ENCODE measurements at places on chromosomes 2 and 18.

DNA sequence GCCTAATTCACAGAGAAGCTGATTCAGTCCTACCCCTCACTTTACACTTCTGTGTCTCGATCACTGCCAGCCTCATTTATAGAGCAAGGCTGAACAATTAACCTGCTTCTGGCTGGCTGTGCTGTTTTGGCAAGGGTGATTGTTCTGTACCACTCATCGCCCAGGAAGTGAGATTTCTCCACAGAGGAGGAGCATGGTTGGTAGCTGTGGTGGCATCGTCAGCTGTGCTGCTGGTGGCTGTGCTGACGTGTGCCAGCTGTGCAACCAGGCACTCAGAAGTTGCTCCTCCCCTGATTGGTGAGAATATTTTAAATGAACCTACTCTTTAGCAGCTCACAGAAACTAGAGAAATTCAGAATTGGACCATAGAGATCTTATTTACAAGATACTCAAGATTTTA is 158.3 kb downstream of the EML6 start:
- no peaks in the 10 kb centered on the region for H3K36me3 ChIP-seq
- H3K27ac ChIP-seq, result no peak overlapping the region
- no peaks in the 10 kb centered on the region for H3K4me1 ChIP-seq
- no peak for DNase-seq

DNA sequence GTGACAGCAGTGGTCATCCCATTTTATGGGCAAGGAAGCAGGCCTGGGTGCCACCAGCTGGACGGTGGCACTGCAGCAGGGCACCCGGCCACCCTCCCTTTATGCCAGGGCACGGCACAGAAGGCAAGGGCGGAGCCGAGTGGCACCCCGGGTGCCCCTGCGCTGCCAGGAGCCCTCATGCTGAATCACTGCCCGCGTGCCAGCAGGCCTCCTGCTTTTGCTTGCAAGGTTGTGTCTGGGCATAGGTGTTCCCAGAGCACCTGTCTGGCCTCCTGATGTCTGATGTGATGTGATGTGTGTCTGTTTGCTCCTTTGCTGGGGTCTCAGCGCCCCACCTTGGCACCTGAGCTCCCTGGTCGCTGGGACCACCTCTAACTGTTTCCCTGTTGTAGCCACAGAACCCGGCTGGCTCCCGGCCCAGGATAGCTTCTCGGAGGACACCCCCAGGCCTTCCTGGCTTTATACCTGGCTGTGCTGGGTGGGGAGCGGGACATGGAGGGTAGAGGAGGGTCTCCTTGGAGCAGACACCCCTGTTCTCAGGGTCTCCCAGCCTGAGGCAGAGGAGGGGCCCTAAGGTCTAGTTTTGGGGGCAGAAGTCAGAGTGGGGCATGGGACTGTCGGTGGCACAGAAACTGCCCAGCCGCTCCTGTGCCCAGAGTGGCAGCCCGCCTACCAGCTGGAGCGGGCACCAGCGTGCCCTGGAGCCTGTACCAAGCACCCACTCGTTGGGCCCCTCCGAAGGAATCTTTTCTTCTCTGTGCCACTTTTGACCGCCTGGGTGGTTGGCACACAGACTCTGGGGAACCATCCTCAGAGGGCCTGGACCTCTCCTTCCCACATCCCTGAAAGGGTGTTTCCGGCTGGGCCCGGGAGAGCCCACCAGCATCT is 3.6 kb downstream of the GPC1 start:
- no peak for DNase-seq
- H3K27ac ChIP-seq, result no peak overlapping the region
- no peaks in the 10 kb centered on the region for H3K27me3 ChIP-seq
- H3K4me3 ChIP-seq, result no peak overlapping the region

- H3K27ac ChIP-seq, result no peak overlapping the region
- H3K27me3 ChIP-seq, result peaks cover 6% of the 10 kb centered on the region
- H3K36me3 ChIP-seq, result no peaks in the 10 kb centered on the region
- DNase-seq, result peak; percentile 25
- H3K4me1 ChIP-seq, result no peaks in the 10 kb centered on the region
Observed at GRCh38 chr2:56034258-56034657, 110.7 kb upstream of the EFEMP1 start.

DNA sequence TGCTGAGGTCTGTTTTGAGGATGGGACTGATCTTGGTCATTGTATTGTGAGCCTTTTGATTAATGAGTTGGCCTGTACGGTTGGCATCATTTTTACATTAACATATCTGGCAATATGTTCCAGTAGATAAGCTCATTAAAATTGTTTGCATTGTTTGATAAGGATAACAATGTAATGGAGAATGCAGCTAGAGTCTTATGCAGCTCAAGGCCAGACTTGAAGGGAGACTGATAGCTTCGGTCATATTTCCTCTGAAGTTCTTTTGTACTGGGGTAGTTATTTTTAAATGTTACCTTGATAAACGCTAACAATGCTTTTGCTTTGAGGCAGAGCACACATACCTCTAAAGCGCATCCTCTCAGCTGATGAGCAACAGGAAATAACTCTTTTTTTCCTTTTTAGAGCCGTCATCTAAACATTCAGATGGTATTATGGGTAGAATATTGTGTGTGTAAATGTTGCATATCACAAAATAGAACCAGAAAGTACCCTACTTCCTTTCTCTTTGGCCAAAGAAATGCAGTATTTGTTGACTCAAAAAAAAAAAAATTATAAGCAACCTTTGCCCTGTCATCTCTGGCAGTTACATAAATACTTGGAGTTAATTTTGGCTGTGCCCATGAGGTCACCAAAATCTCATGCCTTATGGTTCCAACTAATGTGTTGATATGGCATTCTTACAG is 1.3 kb downstream of the MAPRE2 start:
- peak overlapping the region; percentile 83 for H3K4me3 ChIP-seq
- peaks cover 24% of the 10 kb centered on the region for H3K4me1 ChIP-seq
- H3K27me3 ChIP-seq, result no peaks in the 10 kb centered on the region
- no peaks in the 10 kb centered on the region for H3K36me3 ChIP-seq
- H3K27ac ChIP-seq, result no peak overlapping the region
- DNase-seq, result peak; percentile 50

GRCh38 chr2:224594840-224595239 is 9.7 kb upstream of the CUL3 start:
- H3K27ac ChIP-seq, result no peak overlapping the region
- H3K36me3 ChIP-seq, result no peaks in the 10 kb centered on the region
- H3K27me3 ChIP-seq, result no peaks in the 10 kb centered on the region

DNA sequence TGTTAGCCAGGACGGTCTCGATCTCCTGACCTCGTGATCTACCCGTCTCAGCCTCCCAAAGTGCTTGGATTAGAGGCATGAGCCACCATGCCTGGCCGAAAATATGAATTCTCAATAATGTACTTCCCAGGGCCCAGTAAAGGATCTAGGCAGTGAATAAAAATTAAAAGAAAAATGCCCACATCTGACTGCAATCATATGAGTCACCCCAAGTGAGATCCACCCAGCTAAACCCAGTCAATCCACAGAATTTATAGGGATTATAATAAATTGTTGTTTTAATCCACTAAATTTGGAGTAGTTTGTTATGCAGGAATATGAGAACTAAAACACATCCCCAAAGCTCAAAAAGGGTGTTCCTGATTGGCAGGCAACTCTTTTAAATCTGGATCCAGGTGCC is 93.5 kb upstream of the STK39 start:
- H3K4me1 ChIP-seq, result peaks cover 13% of the 10 kb centered on the region
- H3K36me3 ChIP-seq, result no peaks in the 10 kb centered on the region
- H3K27ac ChIP-seq, result no peak overlapping the region
- no peak overlapping the region for H3K4me3 ChIP-seq

DNA sequence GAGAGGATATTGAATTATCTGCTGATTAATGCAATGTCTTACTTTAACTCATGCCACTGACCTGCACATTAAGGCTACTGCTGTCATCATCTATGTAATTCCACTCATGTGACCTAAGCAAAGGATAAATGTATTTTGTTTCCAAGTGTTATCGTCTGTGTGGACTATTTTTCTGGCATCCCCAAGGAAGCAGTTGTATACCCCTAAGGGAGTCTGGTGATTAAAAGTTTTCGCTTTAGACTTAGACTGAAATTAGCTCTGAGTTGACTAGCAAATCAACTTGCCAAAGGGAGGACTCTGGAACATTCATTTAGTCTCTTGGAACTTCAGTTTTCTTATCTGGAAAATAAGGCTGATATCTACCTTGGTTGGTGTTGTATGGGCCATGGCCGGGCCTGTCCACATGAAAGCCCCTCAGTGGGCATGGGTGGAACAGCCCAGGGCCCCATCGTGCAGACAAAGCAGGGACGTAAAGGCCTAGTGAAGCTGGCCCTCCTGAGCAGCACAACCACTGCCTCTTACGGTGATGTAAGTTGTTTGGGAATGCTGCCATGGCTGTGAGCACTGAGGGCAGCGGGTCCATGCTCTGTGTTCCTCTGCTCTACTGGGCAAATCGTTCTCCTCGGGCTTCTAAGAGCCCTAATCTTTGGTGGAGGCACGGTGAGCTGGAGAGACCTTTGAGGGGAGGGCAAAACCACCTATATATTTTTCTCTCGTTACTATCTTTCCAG is 144.4 kb upstream of the RNF152 start:
- peaks cover 10% of the 10 kb centered on the region for H3K4me1 ChIP-seq
- no peaks in the 10 kb centered on the region for H3K27me3 ChIP-seq
- H3K4me3 ChIP-seq, result no peak overlapping the region
- H3K36me3 ChIP-seq, result no peaks in the 10 kb centered on the region
- peak; percentile 5 for DNase-seq
- H3K27ac ChIP-seq, result no peak overlapping the region

GRCh38 chr18:12883372-12883683 is 709 bp downstream of the PTPN2 start:
- peaks cover 15% of the 10 kb centered on the region for H3K4me1 ChIP-seq
- no peaks in the 10 kb centered on the region for H3K36me3 ChIP-seq
- no peaks in the 10 kb centered on the region for H3K27me3 ChIP-seq
- peak overlapping the region; percentile 98 for H3K4me3 ChIP-seq
- DNase-seq, result peak; percentile 72

Measured in GM23248 (cell line).